Endothelial cell (in vitro differentiated cells): ENCODE measurements at places on chromosomes 5 and 9. TPM values are rescaled to one million over a fixed set of nuclear protein-coding genes. Genes with fewer than 3 reads are reported as not detected.

DNA sequence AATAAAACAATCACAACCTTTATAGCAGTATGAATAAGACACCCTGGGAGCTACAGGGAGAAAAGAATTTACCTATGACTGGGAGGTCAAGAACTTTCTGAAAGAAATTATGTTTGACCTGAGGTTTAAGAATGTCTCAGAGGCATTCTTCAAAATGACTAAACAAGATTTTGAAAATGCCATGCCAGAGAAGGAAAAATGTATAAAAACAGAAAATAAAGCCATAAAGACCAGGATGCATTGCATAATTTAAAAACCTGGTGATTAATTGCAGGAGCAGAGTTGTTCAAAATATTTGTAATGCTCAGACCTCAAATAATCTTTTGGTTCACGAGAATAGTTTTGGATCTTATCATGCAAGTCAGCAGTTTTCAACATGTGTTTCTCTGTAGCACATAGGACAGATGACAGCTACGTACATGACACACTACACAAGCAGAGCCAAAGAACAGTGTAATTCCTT, 954.7 kb upstream of the ARRDC3 start:
- DNase-seq: no peak

GRCh38 chr5:103224894-103225246, 33.7 kb upstream of the MACIR start:
- no peak for DNase-seq

GRCh38 chr9:136093346-136093986, 1.6 kb downstream of the NACC2 start:
- no peak for DNase-seq

DNA sequence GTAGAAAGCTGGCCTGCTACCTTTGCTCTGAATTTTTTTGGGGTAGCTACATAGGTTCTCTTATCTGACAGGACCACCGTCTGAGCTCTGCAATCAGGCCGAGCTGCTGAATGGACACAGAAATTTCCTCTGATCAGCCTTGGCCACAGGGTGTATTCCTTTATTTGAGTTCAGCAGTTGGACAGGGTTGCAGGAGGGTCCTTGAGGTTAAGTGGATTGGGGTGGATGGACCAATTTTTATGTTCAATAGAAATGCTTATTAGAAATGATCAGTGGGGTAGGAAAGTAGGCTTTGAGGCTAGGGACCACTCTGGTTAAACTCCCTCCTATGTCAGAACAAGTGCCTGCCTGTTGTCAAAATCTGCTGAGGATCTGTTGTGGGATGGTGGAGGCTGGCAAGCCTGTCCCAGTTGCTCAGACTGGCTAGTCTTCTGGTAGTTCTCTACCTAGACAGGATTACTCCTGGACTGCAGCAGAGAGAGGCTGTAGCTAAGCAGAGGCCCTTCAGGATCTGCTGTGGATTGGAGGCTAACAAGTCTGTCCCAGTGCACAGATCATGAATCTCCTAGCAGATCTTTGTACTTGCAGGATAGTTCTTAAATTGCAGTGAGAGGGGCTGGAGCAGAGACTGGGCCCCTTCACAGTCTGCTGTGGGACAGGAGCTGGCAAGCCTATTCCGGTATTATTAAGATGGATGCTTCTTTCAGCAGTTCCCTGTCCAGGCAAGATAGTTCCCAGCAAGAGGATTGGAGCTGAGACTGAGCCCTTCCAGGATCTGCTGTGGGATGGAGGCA, 18.0 kb downstream of the XRCC4 start:
- DNase-seq: no peak

The RAB3C gene
- total RNA-seq: 16.1 TPM

DNA sequence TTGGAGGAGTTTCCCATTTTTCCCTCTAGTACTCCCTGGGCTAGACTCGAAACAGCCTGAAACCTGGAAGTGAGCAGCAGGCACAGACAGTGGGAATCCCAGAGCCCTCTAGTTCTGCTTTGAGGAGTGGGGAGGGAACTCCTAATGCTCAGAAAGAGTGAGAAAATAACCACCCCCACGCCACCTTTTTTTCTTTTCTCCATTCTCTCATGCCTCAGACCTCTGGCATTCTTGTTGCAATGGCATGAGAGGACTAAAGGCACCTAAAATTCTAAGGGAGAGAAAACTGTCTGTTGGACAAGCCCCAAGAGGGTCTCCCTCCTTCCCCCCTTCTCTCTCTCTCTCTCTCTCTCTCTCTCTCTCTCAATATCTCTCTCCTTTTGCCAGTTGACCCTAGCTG, 15.1 kb upstream of the IRF1 start:
- no peak for DNase-seq

- no peak for DNase-seq
These were observed 55.0 kb upstream of the MARCHF11 start for GRCh38 chr5:16234598-16234997.

DNA sequence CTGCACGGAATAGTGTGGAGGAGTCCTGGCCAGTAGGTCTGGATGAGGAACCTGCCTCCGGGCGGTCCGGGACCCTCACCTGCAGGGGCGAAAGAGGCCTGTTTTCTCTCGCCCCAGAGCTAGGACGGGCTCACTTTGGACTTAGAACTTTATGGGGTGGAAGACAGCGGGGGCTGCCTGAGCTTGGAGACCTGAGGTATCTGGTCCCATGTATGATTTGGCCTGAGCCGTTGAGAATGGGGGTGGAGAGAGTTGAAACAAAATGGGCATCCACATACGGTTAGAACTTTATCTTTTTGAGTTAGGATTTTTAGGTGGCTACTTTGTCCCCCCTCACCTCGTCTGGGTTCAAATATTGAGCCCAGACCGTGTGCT, 681 bp upstream of the ETF1 start:
- DNase-seq: no peak

GRCh38 chr9:86099701-86100364, 475 bp upstream of the GOLM1 start:
- peak; percentile 15 for DNase-seq

GRCh38 chr5:58504766-58505165, 13.5 kb downstream of the GAPT start:
- no peak for DNase-seq

DNA sequence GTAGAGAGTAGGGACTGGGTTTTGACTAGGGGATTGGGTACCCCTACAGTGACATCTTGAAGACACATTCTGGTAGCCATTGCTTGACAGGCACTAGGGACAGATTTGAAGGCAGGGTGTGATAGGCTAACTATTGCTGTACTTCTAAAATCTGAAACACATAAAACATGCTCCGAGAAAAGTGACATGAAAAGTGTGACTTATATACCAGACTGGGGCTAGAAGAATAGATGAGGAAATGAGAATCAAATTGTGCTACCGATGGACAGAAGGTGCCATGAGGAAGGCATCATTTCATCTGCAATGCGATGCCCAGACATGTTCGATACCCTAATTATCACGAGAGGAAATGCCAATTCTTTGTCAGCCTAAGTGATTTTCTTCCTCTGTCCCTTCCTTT, 475.8 kb downstream of the SPOCK1 start:
- DNase-seq: no peak

The C5orf34 gene
- total RNA-seq: 4.8 TPM

DNA sequence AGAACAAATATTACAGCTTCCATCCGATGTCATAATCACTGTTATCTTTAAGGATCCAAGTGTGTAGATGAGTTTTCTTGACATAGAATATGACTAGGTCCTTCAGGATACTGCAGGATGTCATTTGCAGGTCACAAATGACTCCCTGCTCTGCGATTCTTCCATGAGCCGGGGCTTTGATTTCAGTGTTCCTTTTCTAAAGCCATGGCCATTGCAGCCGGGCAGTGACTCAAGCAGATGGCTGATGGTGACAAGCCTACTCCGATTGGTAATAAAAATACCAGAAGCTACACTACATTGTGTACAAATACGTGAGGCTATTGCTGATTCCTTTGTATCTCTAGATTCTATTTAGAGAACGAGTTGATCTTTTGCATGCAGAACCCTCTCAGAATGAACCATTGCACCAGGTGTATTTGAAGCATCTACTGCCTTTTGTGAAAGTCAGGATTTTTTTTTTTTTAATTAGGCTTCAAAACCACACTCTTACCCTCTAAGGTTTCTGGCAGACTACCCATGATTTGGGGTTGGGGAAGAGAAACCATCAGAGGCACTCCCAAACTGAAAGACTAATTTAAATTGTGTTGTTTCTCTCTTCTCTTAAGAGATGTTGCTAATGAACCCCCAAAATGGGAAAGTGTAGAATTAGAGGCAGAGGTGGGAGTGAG, 271.0 kb upstream of the ADRA1B start:
- no peak for DNase-seq

The MARCOL gene
- not detected for total RNA-seq

DNA sequence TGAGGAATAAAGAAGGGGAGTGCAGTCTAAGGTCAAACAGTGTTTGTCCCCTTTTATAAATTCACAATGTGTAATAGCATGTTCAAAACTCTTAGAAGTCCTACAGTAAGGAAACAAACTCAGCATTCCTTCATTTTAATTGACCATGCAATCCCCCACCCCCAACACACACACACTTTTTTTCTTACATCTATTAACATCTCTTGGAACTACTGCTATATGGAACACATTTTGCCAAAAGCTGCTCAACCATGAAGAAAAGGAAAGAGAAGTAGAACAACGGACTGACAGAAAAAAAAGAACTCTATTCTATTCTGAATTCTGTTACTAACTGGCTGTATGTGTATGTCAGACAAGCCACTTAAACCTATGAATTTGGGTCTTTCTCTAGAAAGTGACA, 2.8 kb upstream of the CTNNAL1 start:
- DNase-seq: no peak

- DNase-seq: no peak
These were observed 5.9 kb downstream of the ABCA2 start for GRCh38 chr9:137021979-137022661.

DNA sequence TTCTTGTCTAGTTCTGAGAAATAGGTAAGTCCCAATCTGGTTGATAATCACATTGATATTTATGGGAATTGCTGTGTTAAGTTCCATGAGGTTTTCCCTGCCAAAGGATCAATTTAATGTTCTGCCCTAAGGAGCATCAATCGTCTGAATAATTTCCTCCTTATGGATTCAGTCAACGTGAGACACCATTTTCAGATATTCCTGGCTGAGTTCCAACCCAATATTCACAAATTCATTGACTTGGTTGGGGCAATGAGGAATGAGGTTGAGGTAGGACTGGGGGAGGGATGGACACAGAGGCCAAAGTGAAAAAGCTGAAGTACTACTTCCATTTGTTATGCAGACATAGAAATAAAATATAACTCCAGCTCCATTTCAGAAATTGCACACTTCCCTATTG, 99.1 kb downstream of the ZNF622 start:
- DNase-seq: no peak

The SEMA5A gene
- total RNA-seq: 31.1 TPM

- DNase-seq: no peak
These were observed 133.7 kb downstream of the GABRB2 start for GRCh38 chr5:161412792-161413191.

DNA sequence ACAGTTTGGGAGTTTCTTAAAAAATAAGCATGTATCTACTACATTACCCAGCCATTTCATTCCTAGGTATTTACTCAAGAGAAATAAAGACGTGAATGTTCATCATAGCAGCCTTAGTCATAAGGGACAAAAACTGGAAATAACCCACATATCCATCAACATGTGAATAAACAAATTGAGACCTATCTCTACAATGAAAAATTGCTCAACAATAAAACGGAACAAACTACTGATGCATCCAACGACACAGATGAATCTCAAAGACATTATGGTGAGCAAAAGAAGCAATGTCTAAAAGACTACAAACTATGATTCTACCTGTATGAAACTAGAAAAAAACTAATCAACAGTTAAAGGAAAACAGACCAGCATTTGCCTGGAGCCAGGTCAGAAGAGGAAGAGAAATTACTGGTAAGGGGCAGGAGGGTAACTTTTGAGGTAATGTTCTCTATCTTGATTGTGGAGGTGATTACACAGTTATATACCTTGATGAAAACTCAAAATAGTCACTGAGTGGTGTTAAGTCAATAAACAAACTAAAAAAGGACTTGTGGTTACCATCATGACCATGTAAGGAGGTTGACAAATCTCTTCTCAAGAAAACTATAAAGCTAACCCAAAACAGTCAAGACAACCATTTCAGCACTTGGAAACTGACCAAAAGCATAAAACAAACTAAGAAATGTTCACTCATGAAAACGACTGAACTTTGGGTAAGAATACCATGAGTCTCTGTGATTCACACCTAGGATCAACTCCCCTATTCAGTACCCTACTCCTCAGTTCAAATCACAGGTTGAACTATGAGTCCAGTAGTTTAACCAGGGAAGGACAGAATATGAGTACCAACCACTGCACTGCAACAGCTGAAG, 10.4 kb downstream of the UIMC1 start:
- DNase-seq: no peak

GRCh38 chr5:135106610-135107471, 72.8 kb upstream of the PITX1 start:
- no peak for DNase-seq

- DNase-seq: no peak
These were observed 3.1 kb upstream of the HOMER1 start for GRCh38 chr5:79516986-79517385.

- DNase-seq: no peak
These were observed 200.6 kb upstream of the ZNF618 start for GRCh38 chr9:113675475-113675941.

DNA sequence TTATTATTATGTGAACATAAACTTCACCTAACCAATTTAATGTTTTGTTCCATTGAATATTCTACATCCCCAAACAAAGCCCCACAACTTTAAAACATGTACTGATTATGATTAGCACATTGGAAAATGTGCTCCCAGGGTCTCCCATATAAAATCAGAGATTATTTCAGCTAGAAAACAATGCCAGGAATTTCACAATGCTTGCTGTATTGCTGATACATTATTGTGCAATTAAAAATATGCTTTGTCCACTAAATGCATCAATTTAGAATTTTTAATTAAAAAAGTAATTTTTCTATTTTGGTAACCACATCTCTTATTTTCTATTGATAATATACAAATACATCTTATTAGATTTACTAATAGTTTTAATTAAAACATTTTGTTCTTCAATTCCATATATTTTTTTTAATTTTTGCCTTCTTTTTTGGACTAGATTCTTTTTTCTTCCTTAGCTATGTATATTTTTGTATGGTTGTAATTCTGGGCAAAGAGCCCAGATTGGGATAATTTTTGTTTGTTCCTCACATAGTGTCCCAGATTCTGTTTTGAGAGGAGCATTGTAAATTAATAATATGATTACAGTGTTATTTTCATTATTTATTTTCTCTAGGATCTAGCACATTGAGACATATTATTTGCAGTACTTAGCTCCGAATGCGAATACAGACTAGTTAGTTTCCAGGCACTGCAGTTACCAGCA, 241.5 kb upstream of the CDH18 start:
- DNase-seq: no peak

The GABRA6 gene
- not detected for total RNA-seq

DNA sequence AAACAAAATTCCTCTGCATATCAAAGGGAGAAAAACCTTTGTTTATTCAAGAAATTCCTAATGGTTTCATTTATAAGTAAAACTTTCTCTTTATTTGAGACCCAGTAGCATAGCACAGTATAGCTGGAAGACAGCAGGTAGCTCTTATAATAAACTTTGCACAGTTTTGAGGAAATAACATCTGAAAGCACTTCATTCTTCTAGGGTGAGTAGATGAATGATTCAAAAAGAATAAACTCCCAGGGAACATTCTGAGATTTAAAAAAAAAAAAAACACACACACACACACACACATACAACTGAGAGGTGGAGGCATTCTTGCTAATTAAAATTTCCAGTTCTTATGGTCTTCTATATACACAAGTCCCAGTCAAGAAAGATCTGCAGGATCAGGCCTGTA, 197.3 kb downstream of the BNC2 start:
- DNase-seq: no peak

GRCh38 chr5:157729858-157730257, 1.4 kb upstream of the THG1L start:
- DNase-seq: no peak

GRCh38 chr5:14440582-14441431, 140.8 kb upstream of the OTULINL start:
- no peak for DNase-seq
